ENCODE measurements at places on chromosomes 3 and 15.
A peak's percentile ranks its signal among the peaks of the same experiment; 100 is the strongest.

DNA sequence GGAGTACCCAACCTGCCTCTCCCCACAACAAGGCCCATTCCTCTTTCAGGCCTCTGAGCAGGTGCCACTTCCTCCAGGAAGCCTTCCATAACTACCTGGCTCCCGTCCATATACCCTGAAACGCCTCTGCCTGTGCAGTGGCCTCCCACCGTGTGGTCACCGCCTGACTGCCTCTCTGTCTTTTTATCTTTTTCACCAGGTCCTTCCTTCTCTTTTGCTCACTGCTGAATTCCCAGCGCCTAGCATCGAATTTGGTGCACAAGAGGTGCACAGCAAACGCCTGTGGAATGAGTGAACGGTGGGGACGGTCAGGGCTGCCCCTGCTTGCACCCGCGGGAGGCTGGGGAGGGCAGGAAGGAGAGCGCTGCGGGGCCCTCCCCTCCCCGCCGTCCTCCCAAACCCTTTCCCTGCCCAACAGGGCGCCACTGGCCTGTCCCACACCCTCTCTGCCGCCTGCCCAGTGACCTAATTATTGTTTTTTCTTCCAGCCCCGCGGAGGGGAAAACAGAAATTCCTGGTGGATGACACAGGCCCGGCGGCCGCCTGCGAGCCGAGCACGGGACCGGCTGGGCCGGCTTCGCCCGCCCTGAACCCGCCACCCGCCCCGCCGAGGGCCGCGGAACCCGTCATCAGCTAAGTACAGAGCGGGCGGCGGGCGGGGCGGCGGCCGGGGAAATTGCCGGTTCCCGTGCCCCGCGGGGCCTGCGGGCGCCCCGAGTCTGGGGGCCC, 140.1 kb downstream of the SMAD6 start:
- DNase-seq: no peak

- DNase-seq: no peak
Measured at GRCh38 chr15:58049520-58050227, 15.8 kb downstream of the ALDH1A2 start.

DNA sequence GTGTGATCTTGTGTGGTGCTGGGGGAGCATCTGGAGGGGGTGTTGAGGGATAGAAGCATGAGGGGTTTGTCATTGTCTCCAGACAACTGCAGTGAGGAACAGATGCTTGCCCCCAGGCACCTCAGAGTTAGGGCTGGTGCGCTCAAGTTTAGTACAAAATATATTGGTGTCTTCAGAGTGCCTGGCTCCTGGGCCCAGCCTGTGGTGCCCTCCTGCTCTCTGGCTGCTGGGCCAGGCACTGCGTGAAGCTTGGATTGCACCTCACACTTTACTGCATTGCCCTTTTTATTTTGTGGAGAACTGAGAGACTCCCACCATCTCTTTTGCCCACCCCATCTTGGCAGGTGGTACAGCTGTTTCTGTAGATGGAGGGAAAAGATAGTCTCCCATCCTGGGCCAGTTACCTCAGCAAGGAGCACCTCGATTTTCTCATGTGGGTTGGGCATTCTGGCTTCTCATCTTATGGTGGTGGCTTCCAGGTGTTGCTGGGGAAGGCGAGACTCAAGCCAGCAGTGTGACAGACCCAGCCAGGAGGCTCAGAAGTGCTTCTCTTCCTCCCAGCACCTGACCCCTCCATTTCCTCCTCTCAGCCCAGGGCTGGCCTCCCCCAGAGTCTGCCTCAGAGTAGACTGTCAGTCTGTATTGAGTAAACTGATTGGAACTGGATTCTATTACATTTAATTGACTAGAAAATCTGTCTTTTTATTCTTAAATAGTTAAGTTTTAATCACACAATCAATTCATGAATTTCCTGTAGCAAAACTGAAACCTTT, 140.5 kb downstream of the DNAJB8 start:
- no peak for DNase-seq

DNA sequence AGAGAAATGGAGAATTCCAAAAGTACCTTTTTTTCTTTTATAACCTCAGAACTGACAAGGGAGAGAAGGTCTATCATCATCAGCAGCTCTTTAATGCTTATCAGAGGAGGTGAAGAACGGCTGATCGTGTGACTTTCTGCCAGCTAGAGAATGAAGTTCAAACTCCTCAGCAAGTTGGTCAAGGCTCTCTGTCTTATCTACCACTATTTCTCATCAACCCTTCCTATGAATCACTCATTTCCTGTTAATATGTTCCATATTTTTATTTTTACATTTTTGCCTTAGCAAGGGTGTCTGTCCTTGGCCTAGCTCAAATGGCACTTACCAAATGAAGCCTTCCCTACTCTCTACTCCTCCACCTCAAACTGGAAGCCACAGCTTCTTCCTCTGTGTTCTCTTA, 73.1 kb upstream of the TSPAN3 start:
- DNase-seq: no peak

GRCh38 chr3:66443118-66443803, 57.6 kb downstream of the LRIG1 start:
- no peak for DNase-seq

DNA sequence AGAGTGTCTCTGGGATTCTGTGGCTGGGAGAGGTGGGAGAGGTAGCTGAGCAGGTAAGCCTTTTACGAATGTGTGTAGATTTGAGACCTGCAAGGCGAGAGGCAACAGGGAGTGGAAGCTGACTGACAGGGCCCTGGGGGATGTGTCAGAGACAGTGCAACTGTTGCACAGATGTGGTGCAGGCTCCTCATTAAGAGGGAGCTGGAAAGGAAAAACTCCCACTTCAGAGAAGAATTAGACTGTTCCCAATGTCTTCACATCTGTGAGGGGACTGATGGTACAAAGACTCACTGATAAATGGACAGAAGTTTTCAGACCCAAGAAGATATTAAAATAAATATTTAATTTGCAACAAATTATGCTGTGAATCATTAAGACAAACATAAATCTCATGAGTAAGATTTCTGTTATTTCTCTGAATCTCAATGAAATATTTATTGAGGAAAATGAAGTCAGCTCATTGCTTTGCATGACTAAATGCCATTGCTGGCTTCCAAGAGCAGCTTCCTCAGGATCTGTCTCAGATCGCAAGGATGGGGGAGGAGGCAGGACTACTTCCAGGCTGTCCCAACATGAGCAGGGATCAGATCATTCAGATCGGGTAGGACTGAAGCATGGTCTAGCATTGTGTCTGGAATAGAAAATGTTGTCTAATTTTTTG, 127.3 kb upstream of the ROPN1 start:
- DNase-seq: no peak

GRCh38 chr3:49554633-49555265, 472 bp downstream of the BSN start:
- DNase-seq: no peak

GRCh38 chr3:172177046-172177445, 137.7 kb downstream of the FNDC3B start:
- DNase-seq: no peak

- no peak for DNase-seq
Measured at GRCh38 chr3:149796026-149796425, 3.7 kb upstream of the ANKUB1 start.

DNA sequence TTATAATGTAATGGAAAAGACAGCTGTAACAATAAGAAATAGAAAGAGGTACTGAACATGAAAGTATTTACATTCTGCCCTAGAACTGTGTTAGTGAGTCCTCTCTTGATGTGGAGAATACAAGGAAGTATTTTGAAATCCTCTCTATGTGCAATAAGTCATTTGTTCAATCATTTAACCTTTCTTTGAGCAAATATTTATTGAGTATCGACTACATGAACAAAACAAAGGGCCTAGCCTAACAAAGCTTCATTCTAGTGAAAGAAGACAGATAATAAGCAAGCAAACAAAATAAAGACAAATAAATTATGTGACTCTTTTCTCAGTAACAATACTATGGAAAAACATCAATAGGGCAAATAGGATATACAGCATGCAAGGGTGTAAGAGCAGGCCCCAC, 354.9 kb upstream of the ATP11B start:
- DNase-seq: peak; percentile 94

DNA sequence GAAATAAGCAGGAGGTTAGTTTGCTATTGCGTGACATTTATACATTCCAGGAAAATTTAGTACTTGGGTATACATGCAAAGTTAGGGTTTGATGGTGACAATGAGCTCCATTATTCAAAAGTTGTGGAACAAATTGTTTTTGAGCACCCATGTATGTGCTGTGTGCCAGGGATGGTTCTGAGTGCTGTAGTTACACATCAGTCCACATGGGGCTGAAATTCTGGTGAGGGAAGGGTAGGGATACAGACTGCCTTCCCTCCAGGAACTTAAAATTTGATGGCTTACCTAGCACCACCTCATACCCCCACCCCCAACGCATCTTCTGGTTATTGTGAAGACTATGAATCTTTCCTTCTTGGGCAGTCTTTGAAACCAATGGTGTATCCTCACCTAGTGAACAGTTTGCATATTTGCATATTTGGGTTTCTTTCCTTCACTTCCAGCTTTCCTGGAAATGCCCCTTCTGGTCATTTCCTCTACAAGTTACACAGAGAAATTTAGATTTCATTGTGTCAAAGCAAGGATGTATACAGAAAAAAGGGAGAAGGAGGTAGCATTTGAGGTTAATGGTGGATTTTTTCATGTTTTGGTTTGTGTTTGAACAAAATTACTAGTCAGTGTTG, 222.0 kb upstream of the IL12A start:
- no peak for DNase-seq

- DNase-seq: no peak
Measured at GRCh38 chr15:59818336-59818735, 129.2 kb upstream of the BNIP2 start.
